Sciatic nerve (tissue), 2 donors: ENCODE measurements at places on chromosomes 11 and 22. TPM values are rescaled to one million over a fixed set of nuclear protein-coding genes. Genes with fewer than 3 reads are reported as not detected.
A peak's percentile ranks its signal among the peaks of the same experiment; 100 is the strongest.

The GRAP2 gene
- 7.5 TPM for total RNA-seq

The ASPHD2 gene
- total RNA-seq, result 1.2 TPM

The DDI1 gene
- not detected for total RNA-seq

The TEAD1 gene
- 141 TPM for total RNA-seq

The ENTHD1 gene
- 4.9 TPM for total RNA-seq

The PLAAT3 gene
- total RNA-seq, result 158 TPM

The SLC22A9 gene
- not detected for total RNA-seq

The CAPN5 gene
- total RNA-seq, result 20.1 TPM

The HBD gene
- total RNA-seq, result 38.4 TPM

The SMIM38 gene
- 2.2 TPM for total RNA-seq

The JHY gene
- 13.3 TPM for total RNA-seq

The LRRC56 gene
- total RNA-seq, result 1.4 TPM

The RIMBP3C gene
- 0.36 TPM for total RNA-seq

The NNMT gene
- 322 TPM for total RNA-seq

The DSCAML1 gene
- total RNA-seq, result 4.2 TPM

The DCHS1 gene
- total RNA-seq, result 22.7 TPM

- no peak for DNase-seq
These were observed 4.5 kb downstream of the VSIG2 start for GRCh38 chr11:124747406-124748099.

GRCh38 chr11:6576471-6577373 lies 26.7 kb downstream of the RRP8 start:
- peak; percentile 78 for DNase-seq

DNA sequence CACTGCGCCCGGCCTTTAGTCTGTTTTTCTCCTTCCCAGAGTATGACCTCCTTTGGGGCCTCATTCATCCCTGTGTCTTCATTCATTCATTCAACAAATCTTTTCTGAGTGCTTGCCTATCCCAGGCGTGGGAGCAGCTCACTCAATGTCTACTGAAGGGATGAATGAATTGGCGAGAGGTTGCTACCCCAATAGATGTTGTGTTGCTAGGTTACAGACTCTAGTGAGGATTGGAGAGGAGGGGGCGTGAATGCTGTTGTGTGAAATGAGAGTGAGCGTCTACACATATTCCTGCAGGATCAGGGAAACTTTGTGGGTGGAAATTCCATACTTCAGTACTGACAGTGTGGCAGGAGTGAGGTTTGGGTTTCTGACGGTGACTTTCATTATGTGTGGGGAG lies 55.5 kb upstream of the EP300 start:
- DNase-seq, result no peak

DNA sequence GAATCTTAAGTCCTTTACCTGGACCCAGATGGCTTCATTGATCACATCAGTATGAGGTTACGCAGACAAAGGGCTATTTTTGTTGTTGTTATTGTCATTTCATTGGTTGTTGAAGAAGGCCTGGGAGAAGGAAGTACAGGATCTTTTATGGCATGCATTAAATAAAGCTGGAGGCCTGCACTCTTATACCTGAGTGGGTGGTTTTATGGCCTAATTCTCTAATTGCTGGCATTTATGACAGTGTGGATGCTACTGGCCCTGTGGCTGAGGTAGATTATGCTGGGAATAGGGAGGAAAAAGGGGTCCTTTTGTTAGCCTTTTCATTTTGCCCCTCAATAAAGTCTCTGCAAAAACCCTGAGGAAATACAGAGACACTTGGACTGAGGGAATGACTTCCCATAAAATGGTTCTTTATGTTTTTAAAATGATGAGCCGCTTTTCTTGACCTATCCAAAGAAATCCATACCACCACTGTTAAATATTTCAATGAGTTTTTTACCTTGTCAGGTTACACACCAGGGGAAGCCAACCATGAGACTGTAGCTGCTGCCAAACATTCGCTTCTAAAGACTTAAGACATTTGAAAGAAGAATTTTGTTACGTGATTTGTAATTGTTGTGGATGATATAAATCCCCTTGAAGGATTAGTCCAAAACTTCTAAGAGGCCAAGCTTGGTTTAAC lies 6.8 kb downstream of the KMT2A start:
- DNase-seq, result no peak

DNA sequence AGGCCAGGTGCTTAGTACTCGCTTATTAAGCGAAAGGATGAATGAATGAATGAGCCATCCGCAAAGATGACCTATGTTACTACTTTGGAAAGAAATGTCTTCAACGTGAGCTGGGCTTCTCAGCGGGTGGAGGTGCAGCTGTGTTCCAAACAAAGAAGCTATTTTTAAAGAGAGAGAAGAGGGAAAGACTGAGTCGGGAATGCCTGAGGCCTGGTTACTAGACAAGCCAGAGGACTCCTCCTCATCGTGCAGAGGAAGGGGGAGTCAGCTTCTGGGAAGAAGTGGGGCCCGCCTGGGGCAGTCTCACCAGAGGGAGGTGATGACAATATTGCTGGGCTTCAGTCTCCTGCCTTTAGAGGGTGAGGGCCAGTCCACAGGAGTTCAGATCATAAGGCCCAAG lies 30.4 kb upstream of the CD5 start:
- DNase-seq, result no peak

DNA sequence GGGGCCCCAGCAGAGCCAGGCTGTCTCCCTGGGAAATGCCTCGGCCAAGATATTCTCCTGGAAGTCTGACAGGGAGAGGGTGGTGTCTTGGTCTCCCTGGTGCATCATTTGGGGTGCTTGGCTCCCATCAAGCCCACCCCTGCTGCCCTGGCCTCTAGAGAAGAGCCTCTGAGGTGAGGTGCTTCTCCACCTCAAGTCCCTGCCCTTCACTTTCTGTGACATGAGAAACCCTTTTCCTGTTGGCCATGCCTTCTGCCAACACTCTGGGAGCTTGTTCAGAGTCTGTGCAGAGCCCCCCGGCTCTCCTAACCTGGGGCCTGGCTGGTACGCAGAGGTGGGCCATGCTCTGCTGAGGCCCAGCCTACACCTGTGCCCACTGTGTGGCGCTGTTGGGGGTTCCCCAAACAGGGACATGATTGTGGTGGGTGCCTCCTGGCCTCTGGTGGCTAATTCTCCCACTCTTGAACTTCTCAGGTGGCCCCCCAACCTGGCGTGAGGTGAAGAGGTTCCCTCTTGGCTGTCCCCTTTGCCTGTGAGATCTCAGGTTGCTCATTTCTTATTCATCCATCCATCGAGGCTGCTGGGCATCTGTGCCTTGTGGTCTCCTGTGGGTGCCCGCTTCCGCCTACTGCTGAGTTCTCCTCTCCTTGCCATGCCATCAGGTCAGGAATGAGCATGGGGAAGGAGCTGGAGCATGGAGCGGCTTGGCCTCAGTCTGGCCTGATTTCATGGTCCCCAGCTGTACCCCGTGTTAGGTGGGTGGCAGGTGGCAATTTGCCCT lies 19.2 kb upstream of the DGCR8 start:
- DNase-seq, result no peak

GRCh38 chr22:42342426-42343120 lies 72.1 kb upstream of the TCF20 start:
- DNase-seq, result no peak

- no peak for DNase-seq
These were observed 10.9 kb downstream of the PDGFD start for GRCh38 chr11:104152941-104153505.

GRCh38 chr11:128859563-128860441 lies 7.3 kb downstream of the KCNJ1 start:
- DNase-seq, result peak; percentile 71

DNA sequence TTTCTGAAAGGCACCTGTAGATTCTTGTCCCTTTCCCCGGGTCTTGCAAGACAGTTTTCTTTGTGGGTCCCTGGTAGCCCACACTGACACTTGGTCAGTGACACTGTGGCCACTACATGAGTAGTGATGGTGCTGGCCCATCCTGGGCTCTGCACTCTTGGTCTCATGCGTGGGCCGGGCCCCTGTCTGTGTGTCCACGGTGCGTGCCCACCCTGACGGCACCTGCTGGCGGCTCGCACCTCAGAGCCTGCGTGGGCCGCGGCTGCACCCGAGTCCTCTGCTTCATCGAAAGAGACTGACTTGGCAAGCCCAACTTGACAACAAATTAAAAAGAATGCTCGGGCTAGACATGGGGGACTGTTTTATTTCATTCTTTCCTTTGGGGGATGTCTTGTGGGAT lies 37.5 kb downstream of the ADAMTS15 start:
- DNase-seq, result no peak

GRCh38 chr11:98194611-98195010 lies 826.1 kb upstream of the CNTN5 start:
- DNase-seq, result no peak

GRCh38 chr11:77403211-77403610 lies 70.7 kb downstream of the PAK1 start:
- DNase-seq, result no peak

DNA sequence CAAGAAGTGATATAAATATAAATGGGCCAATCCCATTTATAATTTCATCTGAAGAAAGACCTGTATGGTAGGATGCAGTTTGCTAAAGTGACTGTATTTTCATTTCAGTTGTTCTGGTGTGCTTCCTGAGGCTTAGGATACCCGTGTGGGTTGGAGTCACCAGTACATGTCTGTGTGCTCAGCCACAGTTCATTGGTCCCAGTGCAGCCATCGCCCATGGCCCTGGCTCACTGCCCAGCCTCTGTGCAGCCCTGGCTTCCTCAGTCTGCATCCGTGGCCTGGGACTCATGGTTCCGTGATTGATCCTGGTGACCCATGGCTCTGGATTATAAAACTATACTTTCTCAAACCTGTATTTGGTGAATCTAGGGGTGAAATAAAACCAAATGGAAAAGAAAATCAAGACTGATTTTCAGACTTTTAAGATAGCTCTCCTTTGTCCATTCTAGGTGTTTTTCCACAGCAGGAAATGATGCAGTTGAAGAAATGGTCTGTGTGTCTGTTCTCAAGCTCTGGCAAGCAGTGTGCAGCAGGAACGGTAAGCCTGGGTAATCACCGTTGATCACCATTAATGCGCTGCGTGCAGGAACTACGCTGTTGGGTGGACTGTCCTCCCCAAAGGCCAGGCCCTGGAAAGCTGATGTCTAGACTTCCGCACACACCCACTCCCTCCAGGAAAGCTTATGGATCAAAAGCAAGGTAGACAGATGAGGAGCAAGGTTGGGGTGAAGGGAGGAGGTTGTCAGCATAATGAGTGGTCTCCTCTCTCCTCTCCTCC lies 27.2 kb downstream of the TTC12 start:
- no peak for DNase-seq

- no peak for DNase-seq
These were observed 35.1 kb downstream of the CSF2RB start for GRCh38 chr22:36948273-36949225.

DNA sequence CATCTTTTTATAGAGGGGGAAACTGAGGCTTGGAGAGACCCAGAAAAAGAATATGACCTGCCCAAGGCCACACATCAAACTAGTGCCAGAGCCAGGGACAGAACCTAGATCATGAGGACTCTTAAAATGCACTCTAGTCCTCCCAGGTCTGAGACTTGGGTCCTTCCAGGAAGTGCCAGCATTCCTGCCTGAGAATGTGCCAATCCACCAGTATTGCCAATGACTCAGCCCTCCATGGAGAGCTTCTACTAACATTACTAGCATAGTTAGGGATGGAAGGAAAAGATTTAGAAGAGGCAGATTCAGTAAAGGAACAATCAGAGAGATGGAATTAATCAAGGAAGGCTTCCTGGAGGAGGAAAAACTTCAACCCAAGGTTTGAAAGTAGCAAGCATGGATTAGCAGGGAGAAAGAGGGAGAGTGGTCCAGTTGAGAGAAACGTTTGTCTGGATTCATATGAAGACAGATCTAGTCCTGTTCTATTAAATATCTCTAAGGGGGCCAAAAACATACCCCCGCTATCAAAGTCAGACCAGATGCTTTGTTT lies 20.1 kb upstream of the SMIM35 start:
- peak; percentile 4 for DNase-seq

DNA sequence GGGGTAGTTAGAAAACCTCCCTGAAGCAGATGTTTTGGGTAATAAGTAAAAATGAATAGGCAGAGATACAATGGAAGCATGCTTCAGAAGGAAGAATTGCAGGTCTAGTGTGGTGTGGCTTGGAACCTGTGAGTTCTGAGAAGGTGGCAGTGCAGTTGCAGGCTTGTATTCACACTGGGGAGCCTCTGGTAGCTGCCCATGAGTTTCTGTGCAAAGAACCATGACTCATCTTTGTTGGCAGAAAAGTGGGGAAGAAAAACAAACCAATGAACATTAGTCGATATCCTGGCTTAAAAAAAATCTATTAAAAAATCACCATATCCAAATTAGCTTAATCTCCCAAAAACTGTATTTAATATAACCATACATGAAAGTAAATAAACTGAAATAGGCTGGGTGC lies 232.6 kb downstream of the FAT3 start:
- DNase-seq, result no peak

GRCh38 chr11:95565724-95566141 lies 223.8 kb downstream of the FAM76B start:
- DNase-seq, result no peak

GRCh38 chr22:29635734-29636357 lies 32.4 kb downstream of the NF2 start:
- DNase-seq, result no peak

GRCh38 chr11:117193130-117194020 lies 5.8 kb upstream of the TAGLN start:
- DNase-seq, result no peak

GRCh38 chr11:115705200-115705599 lies 201.0 kb upstream of the CADM1 start:
- DNase-seq, result no peak

DNA sequence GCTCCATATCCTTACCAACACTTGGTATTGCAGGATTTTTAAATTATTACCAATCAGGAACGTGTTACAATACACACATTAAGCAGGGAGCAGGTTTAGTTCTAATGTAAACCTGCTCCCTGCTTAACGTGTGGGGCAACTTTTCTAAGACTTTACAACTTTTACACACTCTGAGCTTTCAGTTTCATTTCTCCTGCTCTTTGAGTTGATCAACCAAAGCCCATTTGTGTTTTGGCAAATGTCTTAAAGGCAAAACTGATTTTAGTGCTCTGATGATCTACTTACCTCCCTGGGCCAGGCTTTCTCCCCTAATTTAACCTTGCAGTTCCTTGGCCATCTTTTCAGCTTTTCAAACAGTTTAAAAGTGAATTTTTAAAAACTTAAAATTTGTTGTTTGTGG lies 70.9 kb downstream of the ZBTB44 start:
- no peak for DNase-seq

- DNase-seq, result peak; percentile 69
These were observed 82.8 kb downstream of the FLI1 start for GRCh38 chr11:128776424-128777284.

DNA sequence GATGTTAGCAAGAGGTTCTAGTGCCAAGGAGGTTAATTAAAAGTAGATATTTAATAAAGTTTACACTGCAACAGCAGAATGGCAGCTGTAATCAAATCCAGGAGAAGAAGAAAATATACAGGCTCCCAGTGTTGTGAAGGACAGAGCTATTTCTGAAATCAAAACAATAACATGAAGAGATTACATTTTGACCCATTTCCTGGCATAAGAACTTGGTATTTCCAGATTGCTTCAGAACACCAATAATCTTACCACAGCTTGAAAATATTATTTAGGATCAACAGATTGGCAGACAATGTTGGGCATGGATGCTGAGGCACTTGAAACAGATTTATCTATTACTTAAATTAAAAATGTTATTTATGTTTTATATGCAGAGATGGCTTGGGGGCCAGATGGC lies 692.5 kb downstream of the KCNA4 start:
- DNase-seq, result no peak

- DNase-seq, result no peak
These were observed 354.8 kb downstream of the ETS1 start for GRCh38 chr11:128232588-128232987.

GRCh38 chr22:23062616-23063538 lies 7.4 kb upstream of the GNAZ start:
- DNase-seq, result no peak
